ENCODE measurements at places on chromosomes 2 and 18.

GRCh38 chr2:163604941-163605555 is 130.8 kb downstream of the FIGN start:
- DNase-seq: no peak

GRCh38 chr2:177551989-177552421 is 159.4 kb downstream of the AGPS start:
- no peak for DNase-seq

GRCh38 chr18:54218299-54218698 is 6.2 kb downstream of the MBD2 start:
- no peak for DNase-seq

- DNase-seq: no peak
Observed at GRCh38 chr18:57920036-57920435, 116.9 kb upstream of the ATP8B1 start.

DNA sequence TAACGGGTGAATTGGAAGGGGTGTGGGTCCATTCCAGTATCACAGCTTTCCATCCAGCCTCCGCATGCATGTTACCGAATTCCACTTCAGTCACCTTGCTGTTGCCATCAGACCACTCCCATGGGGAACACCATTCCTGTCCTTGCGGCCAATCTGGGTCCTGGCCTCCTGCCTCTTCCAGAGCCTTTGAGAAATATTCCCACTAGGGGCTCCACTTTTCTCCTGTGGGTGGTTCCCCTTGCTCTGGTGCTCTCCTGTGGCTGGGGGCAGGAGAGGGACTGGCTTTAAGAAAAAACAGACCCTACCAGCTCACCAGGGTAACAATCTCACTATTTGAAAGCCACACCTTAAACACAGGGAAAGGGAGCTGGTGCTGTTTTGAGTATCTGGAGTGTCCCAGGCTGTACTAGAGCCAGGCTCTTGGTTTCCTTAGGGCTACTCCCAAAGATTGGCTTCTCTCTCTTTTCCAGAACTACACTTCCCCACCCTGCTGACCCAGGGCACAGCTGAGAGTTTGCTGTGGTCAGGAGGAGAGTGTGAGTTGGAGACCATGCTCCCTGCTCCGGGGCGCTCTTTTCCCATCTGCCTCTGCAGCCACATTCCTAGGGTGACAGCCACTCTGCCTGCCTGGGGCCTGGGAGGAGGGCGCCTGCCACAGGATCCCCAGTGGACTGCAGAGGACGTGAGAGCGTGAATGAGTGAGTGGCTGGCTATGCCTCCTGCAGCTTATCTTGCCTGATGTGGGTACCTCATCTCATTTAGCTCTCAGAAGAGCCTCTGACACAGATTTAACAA is 460.8 kb upstream of the HS6ST1 start:
- no peak for DNase-seq

DNA sequence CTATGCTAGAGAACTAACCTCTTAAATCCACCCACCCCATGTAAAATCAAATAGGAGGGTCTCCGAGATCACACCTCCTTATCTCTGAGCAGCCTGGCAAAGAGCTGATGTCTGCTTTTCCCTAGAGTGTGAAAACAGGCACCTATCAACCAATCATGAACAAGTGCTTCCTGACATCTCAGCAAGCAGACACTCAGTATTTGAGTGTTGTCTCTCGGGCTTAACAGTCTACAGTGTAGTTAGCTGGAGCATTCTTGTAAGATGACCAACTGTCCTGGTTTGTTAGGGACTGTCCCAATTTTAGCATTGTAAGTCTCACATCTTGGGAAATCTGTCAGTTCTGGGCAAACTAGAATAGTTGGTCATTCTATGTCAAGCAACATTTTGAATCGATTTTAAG is 26.4 kb downstream of the MARCHF4 start:
- no peak for DNase-seq

DNA sequence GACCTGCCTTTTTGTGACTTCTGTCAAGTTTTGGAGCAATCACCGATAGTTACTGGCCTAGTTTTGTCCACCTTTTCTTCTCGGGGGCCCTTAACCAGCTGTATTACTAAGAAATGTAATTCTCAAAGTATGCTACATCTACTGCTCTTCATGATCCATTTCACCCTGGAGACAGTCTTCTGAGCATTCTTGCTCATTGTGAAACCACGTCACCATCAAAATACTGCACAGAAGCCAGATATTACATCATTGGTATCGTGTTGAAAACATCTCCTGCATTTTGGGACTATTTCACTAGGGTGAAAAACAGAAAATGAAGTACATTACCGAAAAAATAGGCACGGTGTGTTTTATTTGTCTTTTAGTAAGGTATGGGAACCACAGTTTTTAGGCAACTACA is 11.7 kb downstream of the LYPD6B start:
- no peak for DNase-seq

DNA sequence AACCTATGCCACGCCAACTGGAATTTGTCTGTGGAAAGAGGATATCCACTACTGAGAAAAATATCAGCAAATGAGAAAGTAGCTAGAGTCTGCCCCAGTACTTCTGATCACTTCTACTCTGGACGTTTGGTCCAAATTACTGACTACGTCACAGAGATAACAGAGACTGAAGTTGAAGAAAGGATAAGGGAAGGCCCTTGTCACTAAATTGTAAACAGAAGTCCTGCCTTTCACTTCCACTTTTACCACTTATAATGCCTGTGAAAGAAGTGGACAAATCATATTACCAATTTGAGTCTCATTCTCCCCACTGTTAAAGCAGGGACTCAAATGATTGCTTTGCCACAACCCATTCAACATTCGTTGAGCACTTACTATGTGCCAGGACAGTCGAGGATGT is 173.9 kb upstream of the ERBB4 start:
- DNase-seq: no peak

DNA sequence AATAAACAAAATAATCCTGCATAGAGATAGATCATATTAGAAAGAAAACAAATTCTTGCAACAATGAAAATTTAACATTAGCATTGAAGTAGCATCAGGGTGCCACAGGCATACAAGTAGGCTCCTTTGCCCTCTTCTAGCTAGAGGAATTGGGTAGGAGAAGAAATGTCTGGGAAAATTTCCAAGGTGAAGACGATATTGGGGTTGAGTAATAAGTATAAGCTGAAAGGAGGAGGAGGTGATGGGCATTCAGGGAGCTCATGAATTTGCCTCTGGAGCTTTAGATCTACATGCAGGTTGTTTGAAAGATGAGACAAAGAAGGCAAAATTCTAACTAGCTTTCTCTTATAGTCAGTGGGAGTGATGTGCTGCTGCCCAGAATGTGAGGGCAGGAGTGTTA is 504.9 kb downstream of the CCDC85A start:
- DNase-seq: no peak

DNA sequence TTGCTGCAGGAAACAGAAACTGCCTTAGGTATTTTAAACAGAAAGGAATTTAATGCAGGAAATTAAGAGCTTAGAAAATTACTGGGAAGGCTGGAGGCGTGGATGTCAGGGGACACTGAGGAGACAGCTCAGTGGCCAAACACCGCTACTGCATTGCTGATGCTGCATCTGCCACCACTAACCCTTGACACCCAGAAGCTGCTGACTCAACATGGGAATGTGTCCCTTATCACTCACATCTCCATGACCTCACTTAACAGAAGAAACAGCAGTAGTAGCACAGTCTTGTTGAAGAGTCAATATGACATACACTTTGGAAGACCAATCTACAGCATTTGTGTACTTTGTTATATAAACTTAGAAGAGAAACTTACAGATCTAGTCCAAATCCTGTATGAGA is 906.1 kb downstream of the SLC4A3 start:
- no peak for DNase-seq

GRCh38 chr2:29064746-29065067 is 9.6 kb downstream of the PCARE start:
- no peak for DNase-seq

DNA sequence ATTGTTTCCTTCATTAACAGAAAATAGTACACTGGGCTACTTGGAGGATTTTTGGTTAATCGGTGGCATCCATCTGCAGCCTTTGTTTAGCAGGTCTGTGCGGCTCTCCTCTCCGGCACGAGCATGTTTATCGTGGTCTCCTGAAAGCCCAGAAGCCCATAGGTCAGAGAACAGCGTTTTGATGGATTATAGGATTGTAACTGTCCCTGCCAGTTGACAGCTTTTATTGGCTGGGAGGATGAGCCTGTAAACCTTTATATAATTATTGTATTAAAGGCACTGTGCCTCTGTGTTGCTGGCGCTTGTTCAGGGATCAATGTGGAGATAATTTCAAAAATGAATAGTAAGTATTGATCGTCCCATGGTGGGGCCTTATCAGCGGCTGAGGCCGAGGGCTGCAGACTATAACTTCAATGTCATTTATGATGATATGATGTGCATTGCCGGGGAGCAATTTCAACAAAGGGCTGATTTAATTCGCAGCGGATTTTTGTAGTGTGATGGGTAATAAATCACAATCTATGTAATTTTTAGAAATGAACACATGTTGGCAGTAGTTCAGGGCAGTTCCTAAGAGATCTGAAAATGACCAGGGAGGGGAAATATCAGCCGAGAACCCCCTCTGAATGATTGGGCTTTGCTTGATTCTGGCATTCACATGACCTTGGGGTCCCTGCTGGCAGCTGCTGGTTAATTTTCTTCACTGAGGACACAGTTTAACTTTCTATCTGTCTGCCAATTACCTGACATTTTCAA is 736.1 kb downstream of the GALR1 start:
- DNase-seq: no peak

DNA sequence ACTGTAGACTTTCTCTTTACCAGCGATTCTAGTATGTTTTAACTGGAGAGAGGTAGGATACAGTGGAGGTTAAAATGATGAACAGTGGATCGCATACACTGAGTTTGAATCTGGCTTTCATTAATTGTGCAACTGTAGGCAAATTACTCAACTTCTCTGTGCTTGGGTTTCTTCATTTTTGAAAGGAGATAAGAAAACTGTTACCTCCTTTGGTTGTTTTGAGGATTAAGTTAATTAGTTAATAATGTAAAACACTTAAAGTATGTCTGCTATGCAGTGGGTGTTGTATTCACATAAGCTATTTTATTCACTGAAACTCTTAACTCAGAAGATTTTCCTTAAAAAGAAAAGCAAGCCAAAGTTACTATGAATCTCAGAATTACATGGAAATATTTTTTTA is 111.8 kb upstream of the CYP20A1 start:
- no peak for DNase-seq

- DNase-seq: no peak
Observed at GRCh38 chr2:68178432-68178831, 20.7 kb downstream of the PNO1 start.

DNA sequence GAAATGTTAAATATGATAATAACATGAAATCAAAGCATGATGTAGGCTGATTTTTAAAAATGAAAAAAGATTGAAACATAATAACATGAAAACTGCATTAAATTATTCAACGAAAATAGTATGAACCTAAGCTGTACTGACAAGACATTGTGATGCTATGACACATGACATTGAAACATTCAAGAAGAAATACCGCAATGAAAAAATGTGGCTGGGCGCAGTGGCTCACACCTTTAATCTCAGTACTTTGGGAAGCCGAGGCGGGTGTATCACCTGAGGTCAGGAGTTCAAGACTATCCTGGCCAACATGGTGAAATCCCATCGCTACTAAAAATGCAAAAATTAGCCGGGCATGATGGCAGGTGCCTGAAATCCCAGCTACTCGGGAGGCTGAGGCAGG is 14.6 kb downstream of the CXCR1 start:
- DNase-seq: no peak

GRCh38 chr18:80210312-80211083 is 36.8 kb downstream of the PARD6G start:
- no peak for DNase-seq

GRCh38 chr2:28445448-28446258 is 50.2 kb upstream of the PLB1 start:
- peak; percentile 71 for DNase-seq

All from stimulated activated CD4-positive, alpha-beta T cell treated with anti-CD3 and anti-CD28 coated beads, Interleukin-2, amount 100 ng/mL, for 24 hours (primary cell).